ENCODE measurements at places on chromosomes 5 and 9. TPM values are rescaled to one million over a fixed set of nuclear protein-coding genes. Genes with fewer than 3 reads are reported as not detected.

Gene ELOVL7
- 10.3 TPM for total RNA-seq

Gene TAF11L10
- total RNA-seq = not detected

Gene SIT1
- total RNA-seq = not detected

Gene CAMK2A
- total RNA-seq = not detected

Gene RNF180
- total RNA-seq = 7.4 TPM

Gene WWC1
- 47.0 TPM for total RNA-seq

DNA sequence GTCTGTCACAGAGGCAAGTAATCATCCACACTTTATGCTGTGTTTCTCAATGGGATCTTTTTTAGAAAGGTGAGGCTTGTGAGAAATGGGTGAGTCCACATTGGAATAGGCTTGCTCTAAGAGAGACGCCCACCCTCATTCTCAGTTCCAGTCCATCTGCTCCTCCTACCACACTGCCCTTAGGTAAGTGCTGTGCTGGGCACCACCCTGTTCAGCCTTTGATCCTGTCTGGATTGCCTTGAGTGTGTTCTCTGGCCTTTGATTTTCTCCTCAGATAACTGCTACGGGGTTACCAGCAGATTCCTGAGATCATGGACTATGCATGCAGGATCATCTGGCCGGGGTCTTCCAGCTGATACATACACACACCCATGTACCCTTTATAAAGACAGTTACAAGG is 328.6 kb downstream of the KDM4C start:
- no peak for DNase-seq

GRCh38 chr5:137214446-137215189 is 284.5 kb downstream of the SPOCK1 start:
- no peak for DNase-seq

DNA sequence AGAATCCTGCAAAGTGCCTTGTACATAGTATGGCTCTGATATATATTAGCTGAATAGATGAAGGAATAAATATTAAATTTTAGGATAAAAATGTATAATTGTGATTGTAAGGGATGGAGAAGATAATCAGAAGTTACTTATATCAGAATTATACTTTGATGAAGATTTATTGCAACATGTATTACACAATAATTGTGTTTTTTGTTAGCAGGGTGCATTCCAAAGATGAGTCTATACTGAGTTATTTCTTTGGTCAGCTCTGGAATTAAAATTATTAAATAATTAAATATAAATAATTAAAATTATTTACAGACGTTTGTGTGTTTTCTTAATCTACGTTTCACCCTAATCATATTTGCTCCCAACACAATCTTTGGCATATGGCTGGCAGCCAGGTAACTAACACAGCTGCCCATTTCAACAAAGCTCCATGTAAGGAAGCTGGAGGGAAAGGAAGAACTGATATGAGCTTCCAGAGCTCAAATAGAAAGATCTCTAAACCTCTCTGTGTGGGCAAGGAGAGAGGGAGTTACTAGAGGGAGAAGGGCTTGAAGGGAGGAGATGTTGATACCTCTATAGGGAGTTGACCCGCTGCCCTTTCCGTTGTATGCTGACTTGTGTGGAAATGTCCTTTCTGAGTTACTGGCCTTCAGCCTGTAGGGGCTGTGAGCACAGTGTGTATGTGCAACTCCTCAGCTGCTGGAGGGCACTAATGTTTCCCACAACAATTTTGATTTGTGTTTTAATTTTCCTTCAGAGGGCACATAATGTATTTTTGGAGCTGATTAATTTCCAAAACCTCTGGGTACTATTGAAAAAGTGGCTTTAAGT is 403.4 kb downstream of the MAN2A1 start:
- DNase-seq = no peak

DNA sequence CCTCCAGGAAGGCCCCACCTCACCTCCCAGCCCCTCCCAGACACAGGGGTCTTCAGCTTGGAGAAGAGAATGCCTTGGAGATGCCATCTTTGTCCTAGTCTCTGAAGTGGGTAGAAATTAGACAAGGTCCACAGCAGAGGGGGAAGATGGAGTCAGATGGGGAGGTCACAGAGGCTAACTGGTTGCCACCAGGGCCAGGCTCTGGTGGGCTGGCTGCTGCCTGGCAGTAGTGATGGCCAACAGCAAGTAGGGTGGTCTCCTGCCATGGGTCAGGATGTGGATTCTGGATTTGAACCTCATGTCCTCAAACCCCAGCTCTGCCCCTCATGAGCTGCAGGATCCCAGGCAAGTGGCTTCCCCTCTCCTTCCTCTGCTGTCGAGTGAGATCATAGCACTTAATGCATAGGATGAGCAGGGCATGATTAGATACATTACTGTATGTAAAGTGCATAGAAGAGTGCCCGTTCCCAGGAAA is 38.7 kb upstream of the NEK6 start:
- no peak for DNase-seq

DNA sequence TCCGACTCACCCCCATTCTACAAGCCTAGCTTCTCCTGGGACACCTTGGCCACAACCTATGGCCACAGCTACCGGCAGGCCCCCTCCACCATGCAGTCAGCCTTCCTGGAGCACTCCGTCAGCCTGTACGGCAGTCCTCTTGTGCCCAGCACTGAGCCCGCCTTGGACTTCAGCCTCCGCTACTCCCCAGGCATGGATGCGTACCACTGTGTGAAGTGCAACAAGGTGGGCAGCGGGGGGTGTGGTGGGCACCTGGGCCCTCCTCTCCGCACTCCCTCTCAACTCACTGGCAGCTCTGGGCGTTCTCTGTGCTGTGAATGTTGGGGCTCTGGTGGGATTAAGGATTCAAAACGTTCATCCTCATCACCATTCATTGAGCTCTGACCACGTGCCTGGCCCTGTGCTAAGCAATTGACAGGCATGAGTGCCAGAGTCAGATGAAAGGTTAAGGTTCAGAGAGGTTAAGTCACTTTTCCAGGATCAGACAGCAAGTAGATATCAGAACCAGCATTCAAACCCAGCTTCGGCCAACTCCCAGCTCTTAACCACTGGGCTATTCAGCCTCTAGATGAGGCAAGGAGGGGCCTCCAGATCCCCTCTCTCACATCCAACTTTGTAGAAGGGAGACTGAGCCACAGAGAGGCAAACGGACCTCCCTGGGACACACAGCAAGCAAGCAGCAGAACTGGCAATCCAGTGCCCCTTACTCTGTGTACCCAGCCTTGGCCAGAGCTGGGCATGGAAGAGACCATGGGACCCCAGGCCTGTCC is 9.9 kb downstream of the GFI1B start:
- DNase-seq = no peak

DNA sequence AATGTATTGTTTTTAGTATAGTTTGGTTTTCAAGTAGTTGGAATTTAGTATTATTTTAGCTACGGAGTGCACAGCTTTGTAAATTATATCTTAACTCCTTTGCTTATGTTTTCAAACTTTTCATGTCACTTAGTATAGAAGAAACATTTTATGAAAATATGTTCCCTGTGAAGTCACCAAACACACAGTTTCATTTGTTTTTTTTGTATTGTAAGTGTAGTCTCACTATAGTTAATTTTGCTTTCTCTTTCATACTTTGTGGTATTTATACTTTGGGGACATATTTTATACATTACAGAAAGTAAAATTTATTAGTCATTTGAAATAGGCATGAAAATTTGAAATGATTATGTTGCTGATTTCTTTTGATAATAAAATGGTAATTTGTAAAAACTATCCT is 5.0 kb downstream of the CHSY3 start:
- no peak for DNase-seq

DNA sequence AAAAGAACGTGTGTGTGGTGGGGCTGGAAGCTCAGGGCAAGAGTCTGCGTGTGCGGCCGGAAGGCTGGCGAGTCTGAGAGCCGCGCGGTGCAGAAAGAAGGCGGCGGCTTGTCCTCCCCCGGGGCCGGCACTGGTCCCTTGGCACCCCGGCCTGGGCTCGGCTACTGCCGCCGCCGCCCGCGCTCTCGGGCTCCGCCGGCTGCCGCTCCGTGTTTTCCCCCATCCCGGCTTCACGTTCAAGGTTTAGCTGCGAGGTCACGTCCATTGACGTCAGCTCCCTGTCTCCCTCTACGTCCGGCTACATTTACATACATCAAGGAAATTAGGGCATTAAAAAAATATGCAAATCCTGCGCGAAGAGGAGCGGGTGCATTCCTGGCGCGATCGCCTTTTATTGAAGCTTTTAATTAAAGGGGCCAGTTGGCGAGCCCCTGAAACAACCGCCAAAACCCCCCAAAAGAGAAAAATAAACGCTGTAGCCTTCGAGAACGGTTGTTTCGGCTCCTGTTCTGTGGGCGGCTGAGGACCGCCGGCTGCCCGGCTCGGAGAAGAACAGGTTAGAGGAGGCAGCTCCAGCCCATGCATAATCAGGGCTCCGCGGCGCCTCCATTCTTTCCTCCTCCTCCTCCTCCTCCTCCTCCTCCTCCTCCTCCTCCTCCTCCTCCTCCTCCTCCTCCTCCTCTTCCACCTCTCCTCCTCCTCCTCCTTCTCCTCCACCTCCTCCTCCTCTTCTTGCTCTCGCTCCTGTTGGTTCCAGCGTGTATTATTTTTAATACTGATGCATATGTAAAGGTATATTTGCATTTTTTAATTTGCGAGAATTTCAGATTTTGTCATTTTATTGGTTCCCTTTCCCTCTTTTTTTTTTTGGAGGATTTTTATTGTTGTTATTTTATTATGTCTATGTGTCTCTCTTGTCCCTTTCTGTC is 207.0 kb downstream of the MEF2C start:
- no peak for DNase-seq

GRCh38 chr9:21429191-21429590 is 11.0 kb upstream of the IFNA1 start:
- no peak for DNase-seq

GRCh38 chr9:69444021-69444420 is 119.0 kb downstream of the ENTREP1 start:
- DNase-seq = no peak

GRCh38 chr5:72167257-72167656 is 60.0 kb downstream of the MAP1B start:
- no peak for DNase-seq

DNA sequence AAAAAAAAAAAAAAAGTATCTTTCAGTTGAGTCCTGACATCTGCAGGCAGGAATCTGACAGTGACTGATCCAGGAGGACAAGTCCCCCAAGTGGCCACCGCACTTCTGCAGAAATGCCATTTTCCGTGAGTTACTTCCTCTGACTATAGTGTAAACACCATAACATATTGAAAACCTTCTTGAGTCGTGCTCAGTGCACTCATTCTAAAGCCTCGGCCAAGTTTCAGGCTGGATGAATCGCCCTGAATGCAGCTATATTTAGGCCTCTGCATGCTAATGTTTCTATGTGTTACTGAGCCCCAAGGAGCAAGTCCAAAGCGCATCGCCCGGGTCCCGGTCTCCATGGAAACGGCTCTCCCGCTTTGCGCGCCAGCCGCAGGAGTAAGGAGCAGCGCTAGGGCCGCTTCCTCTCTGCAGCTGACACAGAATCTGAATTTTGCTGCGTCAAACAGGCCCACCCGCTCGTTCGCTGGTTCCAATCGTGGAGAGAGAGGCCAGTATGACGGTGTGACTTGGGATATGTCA is 335.4 kb downstream of the MSX2 start:
- DNase-seq = no peak

- DNase-seq = no peak
These were observed 29.2 kb upstream of the IL31RA start for GRCh38 chr5:55821731-55822512.

GRCh38 chr5:66994790-66995189 is 201.8 kb downstream of the CD180 start:
- DNase-seq = no peak

GRCh38 chr9:1140057-1140456 is 89.9 kb downstream of the DMRT2 start:
- no peak for DNase-seq

GRCh38 chr9:86573886-86574285 is 219.7 kb upstream of the TUT7 start:
- DNase-seq = no peak

GRCh38 chr5:179833056-179833708 is 12.5 kb downstream of the SQSTM1 start:
- DNase-seq = no peak
